PC-9 (cell line): ENCODE measurements at places on chromosomes 4 and X. TPM values are rescaled to one million over a fixed set of nuclear protein-coding genes. Genes with fewer than 3 reads are reported as not detected.

FAM241A gene
- 0.78 and 1.4 TPM in 2 replicates for total RNA-seq

DNA sequence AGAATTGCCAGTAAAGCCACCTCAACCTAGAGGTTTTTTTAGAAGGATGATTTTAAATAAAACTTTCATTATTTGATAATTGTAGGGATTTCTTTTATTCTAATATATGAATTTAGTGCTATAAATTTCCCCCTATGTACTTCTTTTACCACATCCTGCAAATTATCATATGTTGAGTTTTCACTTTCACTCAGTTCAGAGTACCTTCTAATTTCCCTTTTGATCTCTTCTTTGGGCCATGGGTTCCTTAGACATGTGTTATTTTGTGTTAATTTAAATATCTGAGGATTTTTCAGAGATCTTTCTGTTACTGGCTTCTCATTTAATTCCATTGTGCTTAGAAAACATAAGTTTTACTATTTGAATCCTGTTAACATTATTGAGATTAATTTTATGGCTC lies 6.1 kb downstream of the BEX2 start:
- DNase-seq = no peak
- H3K4me1 ChIP-seq = no peaks in the 10 kb centered on the region
- H3K27ac ChIP-seq = no peak overlapping the region
- no peaks in the 10 kb centered on the region for H3K36me3 ChIP-seq
- no peaks in the 10 kb centered on the region for H3K27me3 ChIP-seq

- H3K4me1 ChIP-seq = no peaks in the 10 kb centered on the region
- H3K27me3 ChIP-seq = no peaks in the 10 kb centered on the region
- no peaks in the 10 kb centered on the region for H3K36me3 ChIP-seq
- no peak overlapping the region for H3K4me3 ChIP-seq
Observed at GRCh38 chr4:147029296-147029695, 83.6 kb upstream of the TTC29 start.

- H3K4me3 ChIP-seq = no peak overlapping the region
- no peaks in the 10 kb centered on the region for H3K36me3 ChIP-seq
- DNase-seq = no peak
- no peak overlapping the region for H3K27ac ChIP-seq
- H3K4me1 ChIP-seq = 0 out of 2 replicates have a peak, but pooled peaks cover 7% of the 10 kb centered on the region
Observed at GRCh38 chr4:139951021-139951420, 203.0 kb downstream of the MAML3 start.

GRCh38 chr4:81096566-81096965 lies 66.1 kb downstream of the BMP3 start:
- H3K27me3 ChIP-seq = no peaks in the 10 kb centered on the region
- H3K4me1 ChIP-seq = no peaks in the 10 kb centered on the region
- no peak overlapping the region for H3K4me3 ChIP-seq
- DNase-seq = no peak

GRCh38 chrX:148288451-148288850 lies 212.0 kb upstream of the AFF2 start:
- H3K4me1 ChIP-seq = no peaks in the 10 kb centered on the region
- H3K36me3 ChIP-seq = no peaks in the 10 kb centered on the region
- H3K27me3 ChIP-seq = no peaks in the 10 kb centered on the region
- no peak overlapping the region for H3K27ac ChIP-seq
- no peak overlapping the region for H3K4me3 ChIP-seq
- no peak for DNase-seq

DNA sequence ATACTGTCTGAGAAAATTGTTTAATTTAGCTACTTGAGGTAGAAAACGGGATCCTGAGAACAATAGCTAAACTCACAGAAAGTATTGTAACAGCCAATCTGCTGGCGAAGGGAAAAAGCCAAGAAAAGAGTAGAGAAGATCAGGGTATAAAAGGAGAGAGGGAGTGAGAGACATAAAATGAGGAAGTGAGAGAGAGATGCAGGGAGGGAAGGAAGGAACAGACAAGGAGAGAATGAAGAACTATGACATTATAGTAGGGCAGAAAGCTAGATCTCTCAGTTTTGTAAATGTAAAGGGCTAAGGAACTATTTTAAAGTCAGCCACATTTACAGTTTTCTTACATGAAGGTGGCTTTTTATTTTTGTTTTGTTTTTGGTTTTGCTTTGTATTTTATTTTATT lies 1.6 kb upstream of the GIMD1 start:
- no peaks in the 10 kb centered on the region for H3K27me3 ChIP-seq
- no peak overlapping the region for H3K27ac ChIP-seq
- no peak overlapping the region for H3K4me3 ChIP-seq
- no peak for DNase-seq
- no peaks in the 10 kb centered on the region for H3K4me1 ChIP-seq

DNA sequence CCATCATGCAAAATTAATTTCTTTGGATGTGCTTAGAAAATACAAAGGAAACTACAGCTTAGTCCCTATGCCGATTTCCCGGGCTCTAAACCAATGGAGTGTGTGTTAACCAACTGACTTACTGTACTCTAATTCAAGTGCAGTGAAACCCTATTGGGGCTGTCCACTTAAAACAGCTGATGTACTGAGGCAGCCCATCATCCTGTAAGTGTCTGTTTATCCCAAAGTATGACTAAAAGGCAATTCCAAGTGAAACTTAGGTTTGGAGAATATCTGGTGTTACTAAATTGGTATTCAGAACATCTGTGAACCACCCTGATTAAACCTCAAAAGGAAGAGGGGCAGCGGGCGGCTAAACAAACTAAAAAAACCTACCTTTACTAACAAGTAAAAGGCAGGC lies 79.7 kb downstream of the GATB start:
- H3K4me3 ChIP-seq = no peak overlapping the region
- H3K4me1 ChIP-seq = no peaks in the 10 kb centered on the region
- H3K27ac ChIP-seq = no peak overlapping the region
- no peak for DNase-seq
- H3K36me3 ChIP-seq = no peaks in the 10 kb centered on the region

GRCh38 chr4:184861047-184861446 lies 35.3 kb upstream of the ACSL1 start:
- H3K36me3 ChIP-seq = no peaks in the 10 kb centered on the region
- DNase-seq = no peak
- no peaks in the 10 kb centered on the region for H3K27me3 ChIP-seq
- no peaks in the 10 kb centered on the region for H3K4me1 ChIP-seq

SULT1B1 gene
- total RNA-seq = 0.24 and 0.25 TPM in 2 replicates

DNA sequence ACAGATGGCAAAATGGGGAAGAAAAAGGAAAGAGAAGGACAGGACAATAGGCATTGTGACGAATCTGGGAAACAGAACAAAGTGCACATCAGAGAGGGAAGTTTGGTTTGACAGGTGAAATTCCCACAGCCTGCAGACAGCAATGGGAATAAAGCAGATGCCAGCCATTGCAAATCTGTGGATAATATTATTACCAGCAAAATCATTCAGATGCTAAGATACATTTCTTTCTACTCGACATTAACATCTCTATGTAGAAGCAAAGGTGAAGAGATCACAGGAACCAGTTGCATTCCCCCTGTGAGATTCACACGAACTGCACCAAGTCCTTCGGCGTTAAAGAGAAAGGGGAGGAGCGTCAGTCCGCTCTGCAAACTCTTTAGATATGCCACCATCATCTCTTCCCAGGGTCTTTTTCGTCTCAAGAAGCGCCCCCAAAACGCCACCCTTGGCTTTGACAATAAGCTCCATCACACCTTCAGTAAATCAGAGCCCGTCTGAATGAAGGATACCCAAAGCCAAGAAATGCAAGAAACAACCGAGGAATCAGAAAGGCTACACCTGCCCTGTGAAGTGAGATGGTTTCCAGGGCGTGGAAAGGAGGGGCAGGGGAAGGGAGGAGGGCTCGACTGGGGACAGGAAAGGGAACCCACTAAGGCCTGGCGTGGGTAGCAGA lies 1.9 kb downstream of the NEUROG2 start:
- peaks cover 48% of the 10 kb centered on the region; the same call in 1 of the 2 replicates for H3K27me3 ChIP-seq
- no peak for DNase-seq
- H3K36me3 ChIP-seq = no peaks in the 10 kb centered on the region
- no peak overlapping the region for H3K4me3 ChIP-seq

DNA sequence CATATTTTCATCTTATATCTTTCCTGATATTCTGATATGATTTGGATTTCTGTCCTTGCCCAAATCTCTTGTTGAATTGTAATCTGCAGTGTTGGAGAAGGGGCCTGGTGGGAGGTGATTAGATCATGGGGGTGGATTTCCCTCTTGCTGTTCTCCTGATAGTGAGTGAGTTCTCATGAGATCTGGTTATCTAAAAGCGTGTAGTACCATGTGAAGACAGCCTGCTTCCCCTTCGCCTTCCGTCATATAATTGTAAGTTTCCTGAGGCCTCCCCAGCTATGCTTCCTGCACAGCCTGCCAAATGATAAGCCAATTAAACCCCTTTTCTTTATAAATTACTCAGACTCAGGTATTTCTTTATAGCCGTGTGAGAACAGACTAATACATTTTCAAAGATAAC lies 77.2 kb downstream of the ANKRD50 start:
- no peak for DNase-seq
- H3K4me1 ChIP-seq = peaks cover 34% of the 10 kb centered on the region
